ENCODE measurements at places on chromosomes 1 and 21.

- DNase-seq = no peak
Measured at GRCh38 chr1:19640363-19641316, 3.5 kb upstream of the NBL1 start.

GRCh38 chr1:18013216-18013615 is 94.4 kb upstream of the IGSF21 start:
- no peak for DNase-seq

- DNase-seq = no peak
Measured at GRCh38 chr1:160615660-160616059, 31.2 kb downstream of the SLAMF1 start.

DNA sequence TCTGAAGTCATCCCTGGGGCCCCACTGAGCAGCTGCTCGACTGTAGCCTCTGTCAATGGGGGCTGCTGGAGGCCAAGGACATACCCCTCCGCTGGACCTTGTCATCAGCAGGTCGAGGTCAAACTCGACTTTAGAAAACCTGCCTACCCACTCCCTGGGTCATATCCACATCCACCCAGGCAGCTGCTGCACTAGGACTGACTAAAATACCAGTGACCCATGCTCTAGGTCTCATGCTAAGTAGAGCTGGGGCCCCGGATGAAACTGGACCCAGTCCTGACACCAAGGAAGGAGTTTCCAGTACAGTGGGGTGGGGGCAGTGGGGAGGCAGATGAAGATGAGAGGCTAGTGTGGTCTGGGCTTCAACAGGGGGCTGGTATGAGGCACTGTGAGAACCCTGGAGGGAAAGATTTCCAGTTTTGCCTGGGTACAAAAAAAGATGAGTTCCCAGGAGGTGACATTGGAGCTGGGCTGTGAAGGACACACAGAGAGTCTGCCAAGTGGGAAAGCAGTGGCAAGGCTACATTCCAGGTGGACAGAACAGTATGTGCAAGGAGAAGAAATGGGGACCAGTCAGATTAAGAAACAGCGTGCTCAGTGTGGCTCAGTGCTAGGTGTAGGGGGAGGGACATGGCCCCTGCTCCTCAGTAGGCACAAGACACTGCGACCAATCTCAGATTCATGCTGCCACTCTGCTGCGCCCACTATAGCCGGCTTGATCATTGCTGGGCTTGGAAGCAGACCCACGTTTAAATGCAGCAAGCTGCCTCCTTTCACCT is 12.4 kb downstream of the SLC2A1 start:
- DNase-seq = no peak

DNA sequence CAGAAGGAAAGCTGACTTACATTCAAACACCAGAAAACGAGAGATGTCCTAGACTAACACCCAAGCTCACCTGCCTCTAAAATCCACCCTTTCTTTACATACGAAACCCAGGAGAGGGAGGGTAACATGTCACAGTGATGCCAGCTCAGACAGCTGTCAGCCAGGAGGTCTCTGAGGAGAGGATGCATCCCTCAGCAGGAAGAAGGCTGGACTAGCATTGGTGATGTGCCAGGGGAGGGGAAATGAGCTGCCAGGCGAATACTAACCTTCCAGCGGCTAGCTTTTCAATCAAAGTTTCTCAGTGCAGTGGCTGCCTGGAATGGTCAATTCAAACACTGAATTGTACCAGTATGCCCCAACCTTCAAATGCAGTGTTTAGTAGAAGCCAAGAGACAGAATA is 3.6 kb upstream of the UBE2G2 start:
- no peak for DNase-seq

- DNase-seq = no peak
Measured at GRCh38 chr1:46687093-46687659, 15.5 kb downstream of the TEX38 start.

DNA sequence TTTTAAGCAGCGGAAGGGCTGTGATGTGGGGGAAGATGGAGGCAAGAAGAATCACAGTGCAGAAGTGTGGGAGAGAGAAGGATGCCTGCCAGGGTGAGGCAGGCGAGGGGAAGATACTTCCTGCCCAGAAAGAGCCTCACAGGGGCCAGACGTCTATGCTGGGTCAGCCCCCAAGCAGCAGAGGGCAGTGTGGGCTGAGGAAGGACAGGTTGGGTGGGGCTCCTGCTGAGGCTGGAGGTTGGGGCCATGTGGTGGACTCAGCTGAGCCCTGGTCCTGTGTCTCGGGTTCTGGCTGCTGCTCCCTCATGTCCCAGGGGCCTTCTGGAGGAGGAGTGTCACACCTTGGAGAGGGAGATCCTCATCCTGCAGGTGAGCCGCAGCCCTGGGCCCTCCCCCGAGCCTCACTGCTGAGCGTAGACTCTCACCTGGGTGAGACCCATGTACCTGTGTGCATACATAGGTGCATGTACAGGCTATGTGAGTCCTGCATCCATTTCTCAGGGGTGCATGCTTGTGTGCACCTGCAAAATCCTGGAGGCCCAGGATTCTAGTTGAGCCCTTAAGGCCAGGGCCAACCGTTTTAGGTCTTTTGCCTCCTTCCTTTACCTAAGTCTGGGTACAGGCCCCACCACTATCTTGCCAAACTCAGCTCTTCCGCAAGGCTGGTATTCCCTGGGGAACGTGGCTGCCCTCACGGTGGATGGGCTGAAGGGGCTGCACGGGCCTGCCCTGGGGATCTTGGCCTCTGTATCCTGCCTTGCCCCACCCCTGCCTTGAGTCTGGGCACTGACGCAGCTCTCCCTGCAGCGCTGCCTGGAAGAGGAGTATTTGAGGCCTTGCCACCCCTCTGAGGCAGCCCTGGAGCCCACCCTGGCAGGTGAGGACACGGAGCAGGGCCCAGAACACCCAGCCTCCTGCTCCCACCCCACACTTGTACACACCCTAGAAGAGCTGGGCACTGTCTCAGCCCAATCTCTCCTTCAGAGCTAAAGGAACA is 3.7 kb downstream of the CCDC24 start:
- DNase-seq = no peak

DNA sequence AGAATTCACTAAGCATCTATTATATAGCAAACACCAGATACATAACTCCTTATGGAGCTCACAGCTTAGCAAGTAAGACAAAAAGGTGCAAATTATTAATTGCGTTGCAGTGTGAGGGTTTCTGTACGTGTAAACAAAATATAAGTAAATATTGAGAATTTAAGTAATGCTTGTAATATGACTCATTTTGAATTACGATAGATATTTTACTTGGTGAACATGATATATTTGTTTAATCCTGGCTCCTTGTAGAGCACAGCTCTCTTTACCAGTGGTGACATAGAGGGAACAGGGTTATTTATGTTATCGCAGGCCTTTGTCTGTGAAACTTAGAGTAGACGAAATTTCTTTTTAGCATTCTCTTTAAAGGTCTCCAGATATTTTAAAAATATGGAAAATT is 36.4 kb downstream of the LYPLAL1 start:
- no peak for DNase-seq
